ENCODE measurements at places on chromosomes 3 and 15.

DNA sequence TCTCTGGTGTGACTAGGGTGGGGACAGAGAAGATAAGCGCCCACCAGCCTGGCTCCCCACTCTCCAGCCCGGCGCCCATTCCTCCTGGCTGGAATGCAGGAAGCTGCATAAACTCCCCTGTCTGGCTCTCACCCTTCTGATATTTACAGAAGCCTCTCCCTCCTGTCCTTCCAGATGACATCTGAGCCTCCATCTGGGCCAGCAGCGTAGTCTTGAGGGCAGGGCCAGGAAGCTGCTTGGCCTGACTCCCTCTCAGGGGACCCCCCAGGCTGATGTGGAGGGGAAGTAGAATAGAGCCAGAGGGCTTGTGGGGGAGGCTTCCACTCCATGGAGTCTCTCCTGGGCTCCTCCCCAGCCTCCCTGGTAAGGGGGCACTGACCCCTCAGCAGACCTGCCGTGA lies 49.9 kb downstream of the LINGO1 start:
- no peak for DNase-seq

DNA sequence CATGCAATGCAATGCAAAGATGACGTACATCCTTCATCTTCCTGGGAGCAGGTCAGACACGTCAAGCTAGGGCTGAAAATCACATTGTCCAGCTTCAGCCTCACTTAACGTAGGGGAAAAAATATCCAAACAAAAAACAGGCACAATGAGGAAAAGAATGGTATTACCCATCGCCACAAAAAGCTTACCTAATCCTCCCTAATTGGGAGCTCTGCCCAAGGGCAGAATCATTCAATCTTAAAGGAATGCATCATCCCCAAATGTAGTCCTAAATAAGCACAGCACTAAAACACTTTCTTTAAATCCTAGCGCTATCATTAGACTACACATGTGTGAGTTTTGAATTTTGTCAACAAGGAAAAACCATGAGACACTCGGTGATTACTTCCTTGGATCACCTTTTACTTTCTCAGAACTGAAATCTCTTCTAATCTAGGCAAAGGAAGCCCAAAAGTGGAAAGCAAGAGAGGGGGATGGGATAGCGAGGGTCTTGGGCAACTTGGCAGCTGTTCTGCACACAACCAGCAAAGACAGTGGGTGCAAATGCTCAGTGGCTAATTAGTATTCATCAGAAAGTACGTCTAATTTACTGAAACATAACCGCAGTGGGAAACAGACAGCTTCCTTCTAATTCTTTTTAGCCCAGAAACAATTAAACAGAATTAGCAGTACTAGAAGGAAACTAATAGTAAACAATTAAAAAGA lies 87.4 kb downstream of the ADAMTS9 start:
- no peak for DNase-seq

DNA sequence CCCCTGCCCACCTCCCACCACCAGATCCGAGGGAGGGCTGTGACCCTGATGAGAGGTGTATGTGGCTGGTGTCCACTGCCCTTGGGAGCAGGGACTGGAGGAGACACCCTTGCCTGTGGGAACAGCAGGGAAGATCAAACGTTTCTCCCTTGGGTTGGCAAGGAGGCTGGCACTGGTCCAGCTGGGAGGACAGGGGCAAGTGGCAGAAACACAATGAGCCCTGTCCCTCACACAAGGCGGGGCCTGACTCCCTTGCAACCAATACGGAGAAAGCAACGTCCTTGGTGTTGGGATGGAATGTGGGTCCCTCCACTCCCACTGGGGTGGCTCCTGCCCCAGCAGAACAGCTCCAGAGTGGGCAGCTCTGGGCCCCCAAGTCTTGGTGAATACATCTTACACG lies 5.2 kb downstream of the HYAL2 start:
- DNase-seq = no peak

- DNase-seq = no peak
Observed at GRCh38 chr3:33271324-33271723, 5.9 kb upstream of the FBXL2 start.

GRCh38 chr15:27025481-27025966 lies 54.5 kb downstream of the GABRG3 start:
- DNase-seq = no peak

- no peak for DNase-seq
Observed at GRCh38 chr3:32045091-32045915, 61.1 kb upstream of the GPD1L start.

- DNase-seq = no peak
Observed at GRCh38 chr3:139982404-139982803, 47.4 kb downstream of the CLSTN2 start.

DNA sequence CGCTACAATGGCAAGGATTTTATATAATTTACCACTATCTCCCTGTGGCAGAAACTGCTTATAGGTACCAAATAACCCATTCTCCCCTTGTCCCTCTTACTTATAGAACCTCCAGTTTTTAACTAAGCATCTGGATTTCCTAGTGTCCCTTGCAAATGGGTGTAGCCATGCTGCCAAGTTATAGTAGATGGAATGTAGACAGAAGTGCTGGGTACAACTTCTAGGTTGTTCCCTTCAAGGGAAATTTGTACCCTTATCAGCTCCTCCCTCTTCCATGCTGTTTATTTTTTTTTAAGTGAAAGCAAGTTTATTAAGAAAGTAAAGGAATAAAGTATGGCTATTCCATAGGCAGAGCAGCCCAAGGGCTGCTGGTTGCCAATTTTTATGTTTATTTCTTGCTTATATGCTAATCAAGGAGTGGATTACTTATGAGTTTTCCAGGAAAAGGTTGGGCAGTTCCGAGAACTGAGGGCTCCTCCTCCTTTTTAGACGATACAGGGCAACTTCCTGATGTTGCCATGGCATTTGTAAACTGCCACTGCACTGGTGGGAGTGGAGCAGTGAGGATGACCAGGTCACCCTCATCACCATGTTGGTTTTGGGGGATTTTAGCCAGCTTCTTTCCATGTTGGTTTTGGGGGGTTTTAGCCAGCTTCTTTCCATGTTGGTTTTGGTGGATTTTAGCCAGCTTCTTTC lies 40.1 kb upstream of the TM4SF19 start:
- DNase-seq = no peak

DNA sequence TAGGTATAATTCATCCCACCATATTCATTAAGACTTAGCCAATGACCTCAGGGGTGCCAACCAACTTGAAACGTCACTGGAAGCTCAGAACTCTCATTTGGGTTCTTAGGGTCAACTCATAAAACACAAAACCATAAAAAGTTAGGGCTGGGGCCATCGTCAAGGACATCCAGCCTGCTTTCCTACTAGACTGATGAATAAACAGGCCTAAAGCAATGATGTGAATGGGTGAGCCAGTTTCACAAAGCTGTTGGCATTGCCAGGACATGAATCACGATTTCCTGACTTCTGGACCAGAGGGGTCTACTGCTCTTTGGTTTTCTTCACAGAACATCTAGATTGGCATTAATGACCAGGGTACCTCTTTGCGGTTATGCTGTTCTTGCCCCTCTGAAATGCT lies 64.7 kb downstream of the EOMES start:
- no peak for DNase-seq

DNA sequence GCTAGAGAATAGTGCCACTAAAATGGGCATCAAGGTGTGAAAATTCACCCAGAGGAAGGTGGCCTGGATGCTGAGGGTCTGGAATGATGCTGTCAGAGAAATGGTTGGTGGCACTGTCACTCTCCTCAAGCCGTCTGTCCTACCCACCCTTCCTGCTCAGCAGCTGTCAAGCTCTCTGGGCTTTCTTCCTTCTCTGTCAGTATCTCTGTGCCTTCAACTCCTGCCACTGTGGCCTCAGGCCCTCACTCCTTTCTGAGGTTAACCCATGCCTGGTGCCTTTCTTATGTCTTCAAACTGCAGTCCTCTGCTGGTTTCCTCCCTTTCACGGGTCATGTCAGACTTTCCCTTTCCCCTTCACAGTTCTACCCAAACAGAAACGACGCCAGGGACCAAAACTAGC lies 4.4 kb downstream of the MYO5C start:
- DNase-seq = no peak

GRCh38 chr3:182913889-182914288 lies 66.4 kb downstream of the DCUN1D1 start:
- DNase-seq = peak; percentile 86

DNA sequence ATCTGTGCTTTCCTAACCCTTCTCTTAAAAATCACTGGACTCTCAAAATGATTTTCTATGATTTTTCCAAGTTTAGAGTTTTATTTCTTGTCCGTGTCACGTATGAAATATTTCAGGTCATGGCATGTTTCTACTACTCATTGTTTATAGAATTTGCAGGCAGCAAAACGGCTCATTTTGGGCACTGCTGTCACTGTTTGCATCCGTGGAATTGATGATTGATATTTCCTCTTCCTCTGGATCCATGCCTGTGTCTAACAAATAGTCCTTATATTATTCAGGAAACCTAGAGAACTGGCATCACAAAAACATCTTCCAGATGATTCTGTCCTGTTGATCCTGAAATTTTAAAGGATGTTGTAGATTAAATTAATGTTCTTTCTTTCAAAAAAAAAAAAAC lies 47.6 kb downstream of the LARS2 start:
- no peak for DNase-seq

- DNase-seq = no peak
Observed at GRCh38 chr15:52277575-52277974, 18.0 kb downstream of the MYO5C start.

DNA sequence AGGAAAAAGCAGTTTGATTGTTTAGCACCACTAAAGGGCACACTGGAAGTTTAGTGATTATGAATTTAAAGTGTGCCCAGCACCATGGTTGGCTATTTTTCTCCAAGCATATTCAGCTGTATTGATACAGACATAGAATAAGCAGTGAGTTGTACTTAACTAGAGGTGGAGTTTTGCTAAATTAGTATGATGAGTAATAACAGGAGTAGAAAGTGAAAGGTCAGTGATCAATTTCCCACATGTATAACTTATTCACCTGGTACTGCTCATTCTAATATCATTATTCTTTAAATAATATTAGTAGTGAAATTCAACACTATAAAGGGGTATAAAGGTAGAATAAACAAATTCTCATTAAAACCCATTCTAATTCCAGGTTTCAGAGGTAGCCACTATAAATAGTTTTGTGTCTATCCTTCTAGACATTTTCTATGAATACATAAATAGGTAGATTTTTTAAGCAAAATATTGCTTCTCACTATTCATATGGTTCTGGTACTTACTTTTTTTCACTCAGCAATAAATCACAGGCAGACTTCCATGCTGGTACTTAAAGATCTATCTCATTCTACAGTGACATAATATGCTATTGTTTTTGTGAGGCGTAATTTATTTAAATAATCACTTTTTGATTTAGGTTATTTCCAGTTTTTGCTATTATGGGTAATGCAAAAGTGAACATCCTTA lies 732.9 kb downstream of the VGLL3 start:
- no peak for DNase-seq

GRCh38 chr15:66172324-66172980 lies 81.1 kb downstream of the MEGF11 start:
- DNase-seq = no peak

GRCh38 chr15:70327328-70327855 lies 229.7 kb upstream of the TLE3 start:
- no peak for DNase-seq

DNA sequence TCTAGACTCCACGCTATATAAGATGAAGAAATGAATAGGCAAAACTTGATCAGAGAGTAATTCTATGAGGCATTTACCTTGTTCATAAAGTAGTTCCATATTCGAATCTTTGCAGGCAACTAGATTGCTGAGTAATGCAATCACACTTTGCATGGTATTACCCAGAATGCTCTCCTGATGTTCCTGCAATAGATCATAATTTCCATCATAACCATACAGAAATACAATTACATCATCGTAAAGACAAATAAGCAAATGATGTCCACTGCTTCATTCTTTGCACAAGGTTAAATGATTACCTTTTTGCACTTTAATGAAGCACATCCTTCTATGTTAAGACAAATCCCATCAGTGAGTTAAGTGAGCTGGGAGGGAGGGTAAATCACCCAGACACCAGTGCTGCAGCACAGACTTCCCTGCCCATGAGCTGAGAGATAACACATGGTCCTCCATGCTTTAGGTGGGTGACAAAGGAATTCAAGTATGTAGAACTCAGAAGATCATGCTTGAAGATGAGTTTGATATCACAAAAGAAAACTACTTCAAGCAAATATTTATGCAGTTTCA lies 366.7 kb downstream of the CTNNB1 start:
- no peak for DNase-seq

DNA sequence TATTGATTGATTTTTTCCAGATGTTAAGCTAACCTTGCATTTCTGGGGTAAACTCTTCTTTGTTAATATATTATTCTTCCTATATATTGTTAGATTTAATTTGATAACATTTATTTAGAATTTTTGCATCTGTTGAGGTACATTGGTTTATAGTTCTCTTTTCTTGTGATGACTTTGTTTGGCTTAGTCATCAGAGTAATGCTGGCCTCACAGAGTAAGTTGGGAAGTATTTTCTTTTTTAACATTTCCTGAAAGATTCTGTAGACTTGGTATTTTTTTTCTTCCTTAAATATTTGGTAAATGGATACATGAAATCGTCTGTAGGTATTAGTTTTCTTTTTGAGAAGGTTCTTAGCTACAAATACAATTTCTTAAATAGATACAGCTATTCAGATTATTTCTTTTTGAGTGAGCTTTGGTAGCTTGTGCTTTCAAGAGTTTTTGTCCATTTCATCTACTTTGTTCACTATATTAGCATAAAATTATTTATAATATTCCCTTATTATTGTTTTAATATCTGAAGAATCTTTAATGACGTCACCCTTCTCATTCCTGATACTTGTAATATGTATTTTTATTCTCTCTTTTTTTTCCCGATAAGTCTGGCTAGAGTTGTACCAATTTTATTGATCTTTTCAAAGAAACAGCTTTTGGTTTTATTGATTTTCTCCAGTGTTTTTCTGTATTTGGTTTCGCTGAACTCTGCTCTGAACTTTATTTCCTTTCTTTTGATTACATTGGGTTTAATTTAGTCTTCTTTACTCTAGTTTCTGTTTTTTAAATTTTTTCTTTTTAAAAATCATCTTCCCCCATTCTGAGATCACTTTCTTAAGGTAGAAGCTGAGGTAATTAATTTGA lies 6.5 kb upstream of the HPS3 start:
- DNase-seq = no peak

DNA sequence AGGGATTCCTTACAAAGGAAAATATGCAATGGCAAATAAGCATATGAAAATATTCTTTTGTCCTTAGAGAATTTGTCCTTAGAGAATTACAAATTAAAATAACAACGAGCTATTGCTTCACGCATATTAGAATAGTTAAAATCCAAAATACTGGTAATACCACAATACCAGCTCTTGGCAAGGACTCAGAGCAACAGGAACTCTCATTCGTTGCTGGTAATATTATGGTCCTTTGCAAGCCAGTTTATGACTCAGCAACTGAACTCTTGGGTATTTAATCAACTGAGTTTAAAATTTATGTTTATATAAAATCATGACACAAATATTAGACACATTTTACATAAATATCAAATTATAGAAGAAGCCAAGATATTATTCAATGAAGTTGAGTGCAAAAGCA lies 1730.4 kb downstream of the SI start:
- DNase-seq = no peak

DNA sequence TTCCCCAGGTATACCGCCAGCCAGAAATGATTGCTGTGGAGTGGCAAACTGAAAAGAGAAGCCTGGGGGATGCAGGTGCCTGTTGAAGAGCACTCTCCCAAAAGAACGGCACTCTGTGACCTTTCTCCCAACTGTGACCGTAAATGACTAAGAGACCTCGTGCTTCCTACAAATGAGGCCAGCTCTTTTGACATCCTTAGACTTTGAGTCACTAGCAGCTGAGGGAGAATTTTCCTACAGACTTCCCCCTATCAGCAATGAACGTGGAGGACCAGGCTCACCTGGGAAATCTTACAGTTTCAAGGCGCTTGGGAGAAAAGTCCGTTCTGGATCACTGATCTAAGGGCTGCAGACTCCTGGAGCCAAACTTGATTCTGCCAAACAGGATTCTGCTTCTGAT lies 8.6 kb downstream of the AQP9 start:
- no peak for DNase-seq
